ENCODE measurements at places on chromosomes 3 and 15. TPM values are rescaled to one million over a fixed set of nuclear protein-coding genes. Genes with fewer than 3 reads are reported as not detected.

Gene CTXN2
- not detected for polyA plus RNA-seq

Gene RAB6B
- 2.0 TPM for polyA plus RNA-seq

Gene ETV5
- polyA plus RNA-seq: 32.9 TPM

Gene MAP1A
- polyA plus RNA-seq: 1.1 TPM

DNA sequence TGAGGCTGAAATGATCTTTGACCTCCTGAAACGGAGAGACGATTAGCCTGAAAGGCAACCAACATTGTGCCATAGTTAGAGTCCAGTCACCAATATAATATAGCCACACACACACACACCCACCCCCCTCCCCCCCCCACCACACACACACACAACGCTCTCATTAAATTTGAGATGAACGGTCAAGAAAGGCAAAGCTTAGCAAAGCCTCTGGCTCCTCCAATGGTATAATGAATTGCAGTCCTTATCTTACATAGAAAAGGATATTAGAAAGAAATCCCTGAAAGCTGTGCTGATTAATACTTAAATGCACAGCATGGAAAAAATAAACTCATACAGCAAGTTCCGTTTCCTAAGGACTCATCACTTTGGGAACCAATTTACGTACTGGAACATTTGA lies 876 bp upstream of the ZNF385D start:
- no peak for DNase-seq

GRCh38 chr3:127497676-127498075 lies 92.9 kb downstream of the TPRA1 start:
- no peak for DNase-seq

DNA sequence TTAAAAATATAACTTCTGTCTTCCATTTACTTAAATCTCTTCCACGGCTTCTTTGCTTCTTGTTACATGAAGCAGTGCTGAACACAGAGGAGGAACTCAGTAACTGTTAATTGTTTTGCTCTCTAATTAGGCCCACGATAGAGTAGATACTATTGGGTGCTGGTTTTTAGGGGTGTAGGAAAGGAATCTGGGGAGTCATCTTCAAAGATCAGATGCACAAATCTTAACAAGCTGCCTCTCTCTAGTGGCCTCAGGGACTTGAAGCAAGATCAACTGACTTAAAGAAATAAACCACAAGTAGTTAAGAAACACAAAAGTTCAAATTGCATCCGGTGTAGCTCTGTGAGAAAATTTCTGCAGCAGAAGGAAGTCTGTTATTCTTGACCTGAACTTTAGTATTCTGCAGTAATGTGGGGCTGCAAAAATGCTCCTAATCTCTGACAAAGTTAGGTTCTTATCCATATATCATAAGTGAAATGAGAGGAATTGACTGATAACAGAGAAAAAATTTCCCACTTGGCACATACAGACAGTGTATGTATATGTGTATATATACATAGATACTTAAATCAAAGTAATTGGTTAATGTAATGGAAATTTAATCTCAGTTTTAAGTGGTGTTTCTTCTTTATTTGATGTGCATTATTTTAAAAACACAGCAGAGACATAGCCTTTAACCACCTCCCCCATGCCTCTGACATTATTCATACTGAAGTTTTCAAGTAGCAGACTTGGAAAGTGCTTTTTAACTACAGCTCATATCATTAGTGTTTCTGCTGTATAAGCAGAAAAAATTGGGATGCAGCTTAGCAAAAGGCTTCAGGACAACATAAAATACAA lies 51.8 kb downstream of the CHST2 start:
- peak; percentile 26 for DNase-seq

DNA sequence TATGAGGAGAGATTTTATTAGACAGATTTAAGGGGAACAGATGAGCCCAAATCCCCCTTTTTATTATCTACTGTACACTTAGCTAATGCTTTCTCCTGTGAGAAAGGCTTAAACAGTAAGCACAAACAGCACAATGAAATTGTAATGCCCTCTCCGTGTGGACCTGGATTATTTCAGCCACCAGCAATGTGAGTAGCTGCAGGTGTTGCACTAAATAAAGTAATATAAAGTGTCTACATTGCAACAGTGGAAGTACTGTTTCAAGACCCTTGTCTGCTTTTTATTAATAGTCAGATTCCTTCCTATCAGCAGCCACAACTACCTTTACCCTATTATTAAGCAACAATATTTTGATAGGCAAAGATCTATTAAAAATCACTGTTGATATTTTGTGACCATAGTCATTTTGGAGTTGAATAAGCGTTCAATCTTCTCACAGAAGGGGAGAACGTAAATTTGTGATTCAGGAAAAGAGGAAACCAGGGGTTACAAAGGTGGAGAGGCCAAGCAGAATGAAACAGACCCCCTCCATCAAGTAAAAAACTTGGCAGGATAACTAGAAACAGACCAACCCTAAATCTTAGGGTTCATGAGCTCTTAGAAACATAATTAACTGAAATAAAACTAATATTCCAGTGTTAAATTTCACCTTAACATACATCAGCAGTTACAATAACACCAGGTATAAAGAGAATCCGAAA lies 422.6 kb downstream of the MECOM start:
- no peak for DNase-seq

DNA sequence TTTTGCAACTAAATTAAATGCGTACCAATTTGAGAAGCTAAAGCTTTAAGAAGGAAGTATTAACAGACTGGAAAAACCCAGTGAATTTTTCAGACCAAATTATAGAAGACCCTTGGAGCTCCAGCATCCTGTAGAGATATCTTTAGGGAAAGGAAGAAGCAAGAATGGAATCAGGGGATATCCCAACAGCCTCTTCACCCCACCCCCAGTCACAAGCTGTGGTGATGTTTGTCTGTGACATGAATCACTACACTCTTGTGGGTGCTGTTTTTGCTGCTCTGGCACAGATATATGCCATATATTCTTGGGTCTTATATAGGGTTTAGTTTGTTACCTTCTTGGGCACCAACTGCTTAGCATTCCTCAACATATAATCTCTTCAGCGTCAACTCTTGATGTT lies 78.5 kb upstream of the BCL6 start:
- no peak for DNase-seq

Measured in mammary epithelial cell (primary cell).